Activated CD4-positive, CD25-positive, alpha-beta regulatory T cell (primary cell): ENCODE measurements at places on chromosomes 6 and 20.

DNA sequence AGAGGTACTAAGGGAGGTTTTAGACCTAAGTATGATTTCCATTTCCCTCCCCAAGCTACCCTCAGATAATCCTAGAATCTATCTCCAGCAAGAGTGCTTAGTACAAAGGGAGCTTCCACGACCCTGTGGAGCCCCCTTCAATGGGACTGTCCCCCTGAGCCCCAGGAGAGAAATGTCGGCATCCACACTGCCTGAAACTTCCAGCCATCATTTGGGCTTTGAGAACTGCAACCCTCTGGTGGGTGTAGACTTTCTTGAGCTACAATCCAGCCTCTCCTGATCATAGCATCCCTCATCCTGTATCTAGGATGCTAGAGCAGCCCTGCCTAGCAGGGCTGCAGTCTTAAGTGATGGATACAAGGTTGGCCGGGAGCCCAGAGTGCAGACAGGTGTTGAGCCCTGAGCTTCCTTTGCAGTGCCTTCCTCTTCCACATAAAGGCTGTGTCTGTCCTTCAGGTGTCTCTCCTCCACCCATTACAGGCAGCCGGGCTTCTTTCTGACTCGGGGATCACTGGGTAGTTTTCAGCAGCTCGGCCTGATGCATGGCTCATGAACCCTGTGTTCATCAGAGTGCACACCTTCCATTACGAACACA lies 424.5 kb downstream of the PREX1 start:
- DNase-seq: no peak

- DNase-seq: no peak
Observed at GRCh38 chr6:143498428-143498827, 13.1 kb downstream of the FUCA2 start.

DNA sequence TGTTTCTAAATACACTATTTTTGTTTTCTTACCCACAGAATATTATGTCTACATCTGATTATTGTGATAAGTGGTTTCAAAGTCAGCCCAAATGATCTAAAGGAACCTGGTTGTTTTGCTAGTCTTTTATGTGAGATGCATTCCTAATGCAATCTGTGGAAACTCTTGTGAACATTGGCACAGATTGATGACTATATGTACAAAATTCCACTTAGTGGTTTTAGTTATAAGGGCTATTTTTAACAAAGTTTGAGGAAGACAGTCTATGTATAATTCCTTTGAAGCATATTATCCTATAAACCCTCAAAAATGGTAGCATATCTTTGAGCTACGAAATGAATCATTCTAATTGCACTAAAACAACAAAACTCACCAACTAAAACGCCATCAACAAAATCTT lies 140.9 kb downstream of the GRIK2 start:
- no peak for DNase-seq

- no peak for DNase-seq
Observed at GRCh38 chr6:84763003-84763885, 1.2 kb downstream of the TBX18 start.

DNA sequence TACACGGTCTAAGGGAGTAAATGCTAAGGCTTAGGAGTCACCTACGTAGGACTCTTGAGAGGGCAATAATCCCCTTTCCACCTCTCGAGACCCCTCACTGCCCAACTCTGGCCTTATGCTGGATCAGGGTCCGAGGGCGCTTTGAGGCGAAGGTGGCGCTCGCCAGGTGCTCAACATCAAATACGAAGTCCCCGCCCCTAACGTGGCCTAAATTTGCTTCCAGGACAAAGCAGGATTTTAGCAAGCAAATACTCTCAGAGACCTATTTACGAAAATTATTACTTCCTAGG lies 406 bp upstream of the TRIM26 start:
- no peak for DNase-seq
